Body of pancreas (tissue), 4 donors: ENCODE measurements at places on chromosomes 11 and 22. TPM values are rescaled to one million over a fixed set of nuclear protein-coding genes. Genes with fewer than 3 reads are reported as not detected.

DNA sequence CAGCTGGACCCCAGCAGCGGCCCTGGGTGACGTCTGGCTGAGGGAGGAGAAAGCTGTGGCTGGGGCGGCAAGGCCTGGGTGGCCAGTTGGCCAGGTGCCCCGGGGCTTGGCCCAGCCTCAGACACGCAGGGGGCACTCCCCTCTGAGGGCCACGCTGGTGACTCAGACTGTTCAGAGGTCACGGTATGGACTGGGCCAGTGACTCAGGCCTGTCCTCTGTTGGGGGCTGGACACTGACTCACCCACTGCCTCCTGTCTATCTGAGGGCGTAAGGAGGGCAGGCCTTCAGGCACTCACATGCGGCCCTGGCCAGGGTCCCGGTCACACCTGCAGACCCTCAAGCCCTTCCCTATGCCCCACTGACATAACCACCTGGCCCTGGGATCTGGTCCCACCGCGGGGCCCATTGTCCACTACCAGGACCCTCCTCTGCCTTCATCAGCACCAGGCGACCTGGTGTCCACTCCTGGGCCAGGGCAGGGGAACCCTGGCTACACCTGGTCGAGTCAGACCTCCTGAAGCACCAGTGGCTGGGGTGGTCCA is 3.7 kb upstream of the MUC5AC start:
- no peaks in the 10 kb centered on the region for H3K4me1 ChIP-seq
- peak; percentile 48 for DNase-seq
- no peaks in the 10 kb centered on the region for H3K36me3 ChIP-seq
- H3K27ac ChIP-seq = no peak overlapping the region

ASRGL1 gene
- 15.3 TPM for total RNA-seq

HMBS gene
- 7.6 TPM for total RNA-seq

DNA sequence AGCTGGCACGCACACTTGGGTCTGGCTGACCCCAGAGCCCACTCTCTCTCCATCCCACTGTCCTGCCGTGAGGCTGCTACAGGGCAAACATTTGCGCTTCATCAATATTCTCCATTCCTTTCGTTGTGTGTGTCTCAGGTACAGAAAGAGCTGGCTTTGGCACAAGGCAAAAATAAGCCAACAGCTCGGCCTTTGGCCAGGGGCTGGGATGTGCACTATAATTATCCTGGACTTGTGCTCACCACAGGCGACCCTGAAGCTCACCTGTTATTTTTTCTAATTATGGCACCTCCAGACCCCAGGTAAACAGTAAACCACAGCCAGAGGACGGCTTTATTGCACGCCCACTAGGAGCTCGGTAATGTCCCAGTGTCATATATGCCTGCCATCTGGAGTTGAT is 10.9 kb downstream of the ZMAT5 start:
- H3K4me3 ChIP-seq = no peak overlapping the region
- H3K36me3 ChIP-seq = no peaks in the 10 kb centered on the region
- H3K4me1 ChIP-seq = no peaks in the 10 kb centered on the region
- H3K27ac ChIP-seq = no peak overlapping the region

DNA sequence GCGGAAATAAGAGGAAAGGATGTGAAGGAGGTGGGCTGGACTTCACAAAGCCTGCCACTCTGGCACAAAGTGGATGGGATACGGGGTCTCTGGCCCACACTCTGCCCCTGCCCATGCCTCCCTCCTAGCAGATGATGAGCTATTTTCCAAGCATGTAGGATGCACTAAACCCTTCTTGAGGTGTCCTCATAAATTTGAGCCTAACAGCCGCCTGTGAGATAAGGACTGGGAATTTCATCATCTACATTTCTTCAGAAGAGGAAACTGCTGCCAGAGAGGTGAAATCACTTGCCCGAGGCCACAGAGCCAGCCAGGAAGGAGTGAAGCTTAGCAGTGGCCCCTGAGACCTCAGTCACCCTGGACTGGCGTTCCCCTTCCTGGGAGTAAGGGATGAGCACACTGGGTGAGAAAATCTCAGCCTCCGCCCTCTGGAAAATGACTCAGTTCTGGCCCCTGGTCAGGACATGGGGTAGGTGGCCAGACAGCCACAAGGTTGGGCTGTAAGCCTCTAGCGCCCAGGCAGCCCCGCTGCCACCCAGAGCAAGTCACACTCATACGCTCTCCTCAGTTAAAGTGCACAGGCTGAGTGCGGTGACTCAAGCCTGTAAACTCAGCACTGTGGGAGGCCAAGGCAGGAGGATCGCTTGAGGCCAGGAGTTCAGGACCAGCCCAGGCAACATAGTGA is 27.9 kb downstream of the MB start:
- H3K4me3 ChIP-seq = no peak overlapping the region
- H3K27me3 ChIP-seq = no peaks in the 10 kb centered on the region
- H3K27ac ChIP-seq = no peak overlapping the region
- no peaks in the 10 kb centered on the region for H3K36me3 ChIP-seq

- no peaks in the 10 kb centered on the region for H3K4me1 ChIP-seq
- DNase-seq = no peak
Measured at GRCh38 chr22:25682109-25682508, 59.9 kb upstream of the MYO18B start.

GRCh38 chr22:17748555-17749353 is 25.5 kb downstream of the BID start:
- no peak overlapping the region for H3K4me3 ChIP-seq
- H3K27ac ChIP-seq = no peak overlapping the region
- no peaks in the 10 kb centered on the region for H3K36me3 ChIP-seq
- no peaks in the 10 kb centered on the region for H3K27me3 ChIP-seq
- no peak for DNase-seq
- no peaks in the 10 kb centered on the region for H3K4me1 ChIP-seq

GRCh38 chr22:38957808-38958650 is 620 bp downstream of the APOBEC3A start:
- no peak overlapping the region for H3K27ac ChIP-seq
- H3K27me3 ChIP-seq = no peaks in the 10 kb centered on the region
- H3K4me1 ChIP-seq = peaks cover 13% of the 10 kb centered on the region
- DNase-seq = no peak

OR4C11 gene
- not detected for total RNA-seq

SPDYC gene
- total RNA-seq = not detected

GRCh38 chr22:30941363-30941740 is 27.2 kb downstream of the MORC2 start:
- no peaks in the 10 kb centered on the region for H3K27me3 ChIP-seq
- no peaks in the 10 kb centered on the region for H3K4me1 ChIP-seq
- H3K4me3 ChIP-seq = no peak overlapping the region
- no peak overlapping the region for H3K27ac ChIP-seq

DNA sequence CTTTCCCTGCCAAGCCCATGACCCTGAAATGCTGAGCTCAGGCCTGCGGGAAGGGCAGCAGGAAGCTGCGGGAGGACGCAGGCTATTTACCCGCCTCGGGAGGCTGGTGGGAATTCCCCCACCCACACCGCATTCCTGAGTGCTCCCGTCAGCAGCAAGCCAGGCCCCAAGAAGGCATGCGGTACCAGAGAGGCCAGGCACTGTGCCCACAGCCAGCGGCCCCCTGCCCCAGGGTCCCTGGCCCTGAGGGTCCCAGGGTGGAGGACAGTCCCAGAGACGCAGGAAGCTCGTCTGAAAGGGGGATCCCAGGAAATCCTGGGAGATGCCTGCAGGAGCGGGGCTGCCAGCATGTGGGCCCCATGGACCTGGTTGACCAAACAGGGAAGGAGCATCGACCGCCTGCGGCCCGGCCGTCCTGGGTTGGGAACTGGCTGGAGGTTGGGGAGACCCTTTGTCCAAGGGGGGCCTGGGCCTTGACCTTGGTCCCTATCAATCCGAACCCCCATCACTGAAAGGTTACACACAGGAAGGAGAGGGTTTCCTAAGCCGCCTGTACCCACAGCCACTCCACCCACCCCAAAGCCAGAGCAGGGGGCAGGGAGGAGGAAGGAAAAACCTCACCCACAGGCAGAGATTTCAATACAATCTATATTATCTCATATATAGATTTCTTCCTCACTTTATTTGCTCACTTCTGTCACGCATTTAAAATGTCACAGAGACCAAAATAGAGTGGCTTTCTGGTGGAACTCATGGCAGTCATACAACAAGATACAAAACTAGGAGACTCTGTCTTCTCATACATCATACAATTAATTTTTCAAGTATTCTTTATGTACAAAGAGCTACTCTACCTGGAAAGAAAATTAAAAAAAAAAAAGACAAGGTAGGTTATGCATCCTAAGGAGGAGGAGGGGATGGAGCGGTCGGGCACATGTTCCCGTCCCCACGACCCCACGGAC is 17.1 kb downstream of the MAFF start:
- no peak overlapping the region for H3K4me3 ChIP-seq
- no peaks in the 10 kb centered on the region for H3K36me3 ChIP-seq
- peaks cover 27% of the 10 kb centered on the region for H3K4me1 ChIP-seq
- H3K27ac ChIP-seq = peak overlapping the region; percentile 66
- peak; percentile 86 for DNase-seq

DNA sequence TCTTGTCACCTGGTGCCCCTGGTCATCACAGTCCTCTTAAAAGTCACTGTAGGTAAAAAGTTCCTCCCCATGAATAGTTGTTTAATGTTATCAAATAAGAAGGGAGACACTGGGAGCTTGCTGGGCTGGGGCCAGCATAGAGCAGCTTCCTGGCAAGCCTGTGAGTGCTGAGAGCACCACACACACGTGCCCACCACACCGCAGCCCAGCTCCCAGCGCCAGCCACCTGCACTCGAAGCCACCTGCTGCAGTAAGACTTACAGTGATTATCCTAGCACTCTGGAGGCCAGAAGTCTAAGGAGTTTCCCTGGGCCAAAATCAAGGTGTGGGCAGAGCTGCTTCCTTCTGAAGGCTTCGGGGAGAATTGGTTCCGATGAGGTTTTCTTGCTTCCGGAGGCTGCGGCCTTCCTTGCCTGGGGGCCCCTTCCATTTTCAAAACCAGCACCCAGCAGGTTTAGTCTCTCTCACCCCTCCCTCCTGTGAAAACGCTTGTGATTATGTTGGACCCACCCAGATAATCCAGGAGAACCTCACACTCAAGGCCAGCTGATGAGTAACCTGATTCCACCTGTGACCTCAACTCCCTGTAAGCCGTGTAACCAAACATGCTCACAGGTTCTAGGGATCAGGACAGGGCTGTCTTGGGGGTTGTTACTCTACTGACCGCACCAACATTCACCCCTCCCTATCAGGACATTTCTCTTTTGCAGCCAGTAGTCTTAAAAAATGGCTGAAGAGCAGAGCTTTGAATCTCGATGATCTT is 687.2 kb downstream of the TBC1D22A start:
- no peaks in the 10 kb centered on the region for H3K4me1 ChIP-seq
- DNase-seq = no peak
- H3K36me3 ChIP-seq = no peaks in the 10 kb centered on the region
- H3K27me3 ChIP-seq = no peaks in the 10 kb centered on the region
- H3K27ac ChIP-seq = no peak overlapping the region

DNA sequence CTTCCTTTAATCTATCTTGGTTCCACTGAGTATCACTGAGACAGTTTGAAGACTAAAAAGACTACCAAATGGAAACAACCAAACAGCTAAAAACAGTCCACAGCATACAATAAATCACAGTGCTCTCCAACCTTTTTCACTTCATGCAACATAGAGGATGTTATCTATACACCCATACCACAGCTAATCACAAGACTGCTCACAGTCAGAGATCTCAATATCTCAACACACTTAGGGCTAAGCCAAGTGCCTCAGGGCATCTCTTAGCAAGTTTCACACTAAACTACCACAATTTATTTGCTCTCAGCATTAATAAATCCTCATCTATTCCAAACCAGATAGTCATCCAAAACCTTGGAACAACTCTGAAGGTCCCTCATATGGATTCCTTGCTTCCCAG is 129.4 kb downstream of the SBF2 start:
- no peak for DNase-seq
- H3K27me3 ChIP-seq = no peaks in the 10 kb centered on the region
- H3K4me3 ChIP-seq = no peak overlapping the region
- H3K27ac ChIP-seq = no peak overlapping the region
- no peaks in the 10 kb centered on the region for H3K4me1 ChIP-seq

DNA sequence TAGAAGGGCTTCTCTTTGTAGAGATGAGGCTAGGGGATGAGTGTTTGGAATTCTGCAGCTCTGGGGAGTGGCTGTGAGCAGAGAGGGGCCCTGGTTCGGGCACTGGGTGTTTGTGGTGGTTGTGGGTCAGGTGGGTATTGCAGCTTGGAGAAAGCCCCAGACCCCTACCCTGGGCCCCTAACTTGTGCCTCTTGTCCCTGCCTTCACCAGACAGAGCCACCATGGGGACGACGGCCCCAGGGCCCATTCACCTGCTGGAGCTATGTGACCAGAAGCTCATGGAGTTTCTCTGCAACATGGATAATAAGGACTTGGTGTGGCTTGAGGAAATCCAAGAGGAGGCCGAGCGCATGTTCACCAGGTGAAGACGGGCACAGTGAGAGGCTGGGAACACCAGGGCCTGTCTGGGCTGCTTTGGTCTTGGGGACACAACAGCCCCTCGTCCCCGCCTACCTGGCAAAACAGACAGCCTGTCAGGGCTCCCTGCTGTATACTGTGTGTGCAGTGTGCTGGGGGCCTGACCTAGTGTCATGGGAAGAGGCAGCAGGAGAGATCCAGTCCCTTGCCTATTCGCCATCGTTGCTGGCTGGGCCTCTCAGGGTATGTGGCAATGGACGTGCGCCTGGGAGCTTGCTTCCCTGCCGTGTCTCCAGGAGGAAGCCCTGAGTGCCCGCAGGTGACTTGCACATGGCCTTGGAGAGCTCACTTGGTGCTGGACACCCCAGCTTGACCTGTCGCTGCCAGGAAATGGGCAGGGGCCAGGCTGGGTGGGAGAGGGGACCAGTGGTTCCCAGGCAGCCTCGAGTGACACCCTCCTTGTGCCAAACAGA is 4.3 kb downstream of the INCENP start:
- peaks cover 14% of the 10 kb centered on the region for H3K4me1 ChIP-seq
- peaks cover 12% of the 10 kb centered on the region for H3K36me3 ChIP-seq
- H3K27me3 ChIP-seq = no peaks in the 10 kb centered on the region
- no peak overlapping the region for H3K4me3 ChIP-seq
- H3K27ac ChIP-seq = no peak overlapping the region
- DNase-seq = no peak

DNA sequence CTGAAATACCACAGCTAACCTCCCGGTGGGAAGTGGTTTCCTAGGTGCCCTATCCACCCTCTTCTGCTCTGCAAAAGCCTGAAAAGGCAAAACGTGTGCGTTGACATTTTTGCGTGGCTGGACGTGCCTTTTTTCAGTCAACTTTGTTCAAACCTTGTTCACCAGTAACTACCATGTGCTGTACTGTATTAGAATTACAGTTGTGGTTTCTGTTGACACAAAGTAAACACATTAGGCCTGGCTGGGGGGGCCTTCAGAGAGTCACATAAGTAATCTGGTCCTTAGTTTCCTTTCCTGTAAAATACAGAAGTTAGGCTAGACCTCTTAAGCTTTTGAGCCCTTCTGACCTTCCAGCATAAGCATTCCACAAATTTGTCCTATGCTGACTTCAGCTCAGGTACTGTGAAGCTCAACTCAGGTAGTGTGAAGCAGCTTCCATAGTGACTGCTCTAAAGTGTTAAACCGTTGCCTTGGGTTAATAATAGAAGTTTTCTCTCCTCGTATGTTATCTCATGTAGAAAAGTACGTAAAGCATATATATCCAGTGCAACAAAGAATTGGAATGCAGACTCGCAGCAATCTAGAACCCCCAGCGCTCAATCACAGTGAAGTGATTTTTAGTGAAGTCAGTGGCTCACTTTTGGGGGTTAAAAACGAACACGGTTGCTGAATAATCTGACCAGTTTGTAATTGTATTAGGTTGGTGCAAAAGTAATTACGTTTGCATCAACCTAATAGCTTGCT is 1.8 kb downstream of the EWSR1 start:
- H3K27me3 ChIP-seq = no peaks in the 10 kb centered on the region
- peak overlapping the region; percentile 100 for H3K27ac ChIP-seq
- DNase-seq = no peak

- no peaks in the 10 kb centered on the region for H3K36me3 ChIP-seq
- no peaks in the 10 kb centered on the region for H3K27me3 ChIP-seq
- H3K4me3 ChIP-seq = no peak overlapping the region
- H3K27ac ChIP-seq = no peak overlapping the region
- DNase-seq = no peak
Measured at GRCh38 chr11:110493346-110493745, 63.6 kb downstream of the FDX1 start.

GALR3 gene
- total RNA-seq = not detected

DCHS1 gene
- 10.9 TPM for total RNA-seq

RAB39A gene
- 0.52 TPM for total RNA-seq
